ENCODE measurements at places on chromosomes 1 and 21.

- H3K27ac ChIP-seq = no peak overlapping the region
- no peaks in the 10 kb centered on the region for H3K27me3 ChIP-seq
- no peaks in the 10 kb centered on the region for H3K4me1 ChIP-seq
- DNase-seq = peak; percentile 87
Observed at GRCh38 chr1:33086384-33086850, 5.5 kb downstream of the AZIN2 start.

DNA sequence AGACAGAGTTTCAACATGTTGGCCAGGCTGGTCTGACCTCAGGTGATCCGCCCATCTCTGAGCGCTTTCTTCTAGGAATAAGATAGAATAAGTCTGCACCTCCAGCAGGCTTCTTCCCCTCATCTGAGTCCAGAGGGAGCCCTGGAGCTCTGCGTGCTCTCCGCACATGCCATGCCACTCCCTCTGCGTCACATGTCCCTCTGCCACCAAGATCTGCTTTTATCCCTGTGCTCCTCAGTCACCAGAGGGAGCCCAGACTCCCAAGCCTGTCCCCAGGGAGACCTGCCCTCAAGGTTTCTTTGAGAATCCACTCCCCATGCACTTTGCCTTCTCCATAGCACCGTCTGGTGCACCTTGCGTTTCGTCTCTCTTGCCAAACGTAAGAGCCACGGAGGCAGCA is 213.0 kb downstream of the CAMTA1 start:
- H3K27me3 ChIP-seq = no peaks in the 10 kb centered on the region
- no peaks in the 10 kb centered on the region for H3K4me1 ChIP-seq
- no peaks in the 10 kb centered on the region for H3K36me3 ChIP-seq
- no peak for DNase-seq
- no peak overlapping the region for H3K4me3 ChIP-seq

DNA sequence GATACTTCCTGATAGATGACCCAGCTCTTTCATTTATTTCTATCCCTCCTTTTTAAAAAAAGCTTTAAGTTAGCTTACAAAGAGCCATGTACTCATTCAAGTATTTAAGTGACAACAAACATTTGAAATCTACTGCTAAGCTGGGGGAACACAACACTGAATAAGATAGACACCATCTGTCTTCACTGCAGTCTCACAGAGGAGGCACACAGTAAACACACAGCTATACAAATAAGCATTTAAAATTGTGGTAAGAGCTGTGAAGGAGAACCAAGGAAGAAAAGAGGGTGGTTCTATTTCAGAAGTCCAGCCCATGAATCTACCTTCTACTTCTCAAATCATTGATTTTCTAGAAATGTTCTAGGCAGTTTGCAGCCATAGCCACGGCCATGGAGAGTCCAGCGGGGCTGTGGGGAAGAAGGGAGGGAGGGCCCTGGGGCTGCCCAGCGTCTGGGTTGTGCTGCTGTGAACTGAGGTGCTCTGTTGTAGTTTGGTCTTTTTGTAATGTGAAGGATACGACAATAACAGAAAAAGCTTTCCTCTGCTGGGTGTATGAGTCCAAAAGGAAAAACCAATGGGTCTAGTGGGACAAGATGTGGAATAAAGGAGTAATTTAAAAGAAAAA is 28.2 kb downstream of the PRDM2 start:
- H3K4me1 ChIP-seq = peaks cover 20% of the 10 kb centered on the region
- no peak overlapping the region for H3K4me3 ChIP-seq
- H3K27ac ChIP-seq = no peak overlapping the region
- no peaks in the 10 kb centered on the region for H3K36me3 ChIP-seq
- H3K27me3 ChIP-seq = no peaks in the 10 kb centered on the region

GRCh38 chr21:38734646-38735365 is 70.9 kb upstream of the ETS2 start:
- H3K27ac ChIP-seq = peak overlapping the region; percentile 76
- no peak for DNase-seq
- no peaks in the 10 kb centered on the region for H3K27me3 ChIP-seq
- H3K4me1 ChIP-seq = peaks cover 9% of the 10 kb centered on the region
- no peaks in the 10 kb centered on the region for H3K36me3 ChIP-seq

GRCh38 chr1:179702946-179703539 is 40.0 kb upstream of the FAM163A start:
- H3K27ac ChIP-seq = no peak overlapping the region
- H3K27me3 ChIP-seq = no peaks in the 10 kb centered on the region
- no peaks in the 10 kb centered on the region for H3K36me3 ChIP-seq
- no peaks in the 10 kb centered on the region for H3K4me1 ChIP-seq
